Activated T-cell treated with anti-CD3 and anti-CD28 coated beads, Interleukin-2, amount 50 U/mL, for 4 hours (primary cell): ENCODE measurements at places on chromosomes 1 and 21.

- no peak for DNase-seq
Measured at GRCh38 chr1:5516756-5517155, 475.5 kb downstream of the NPHP4 start.

DNA sequence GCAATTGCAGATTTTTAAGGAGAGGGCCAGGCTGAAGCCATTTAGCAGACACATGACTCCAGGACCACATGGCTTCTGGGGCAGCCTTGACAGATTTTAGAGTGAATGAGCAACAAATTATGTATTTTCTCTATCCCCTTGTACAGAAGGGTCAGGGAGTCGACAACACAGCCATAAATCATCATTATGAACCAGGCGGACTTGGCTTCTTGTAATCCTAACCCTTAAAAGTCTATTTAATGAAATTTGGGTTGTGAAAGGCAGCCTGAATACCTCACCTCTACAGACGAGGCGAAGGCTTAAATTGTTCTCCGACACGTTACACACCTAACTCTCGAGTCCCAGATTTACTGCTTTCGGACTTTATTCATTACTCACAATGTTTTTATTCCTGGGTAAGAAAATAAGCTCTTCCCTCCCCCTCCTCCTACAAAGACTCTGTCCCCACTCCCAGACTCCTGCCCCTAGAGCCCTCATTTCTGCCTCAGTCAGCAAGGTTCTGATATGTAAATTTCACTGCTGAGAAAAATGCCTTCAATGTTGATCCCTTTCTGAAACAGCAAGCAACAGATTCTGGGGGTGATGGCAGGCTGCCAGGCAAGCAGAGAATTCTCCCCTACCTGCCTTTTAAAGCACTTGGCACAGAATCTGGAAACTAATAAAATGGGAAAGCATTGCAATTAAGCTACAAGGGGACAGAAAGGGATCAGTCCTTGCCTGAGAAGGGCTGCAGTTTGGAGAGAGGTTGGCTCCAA is 51.6 kb downstream of the PLPP3 start:
- no peak for DNase-seq

- no peak for DNase-seq
Measured at GRCh38 chr1:241641773-241642592, 1.8 kb upstream of the CHML start.

GRCh38 chr1:39854738-39855137 is 28.6 kb downstream of the TRIT1 start:
- DNase-seq: no peak
